ENCODE measurements at places on chromosomes 16 and 17.

DNA sequence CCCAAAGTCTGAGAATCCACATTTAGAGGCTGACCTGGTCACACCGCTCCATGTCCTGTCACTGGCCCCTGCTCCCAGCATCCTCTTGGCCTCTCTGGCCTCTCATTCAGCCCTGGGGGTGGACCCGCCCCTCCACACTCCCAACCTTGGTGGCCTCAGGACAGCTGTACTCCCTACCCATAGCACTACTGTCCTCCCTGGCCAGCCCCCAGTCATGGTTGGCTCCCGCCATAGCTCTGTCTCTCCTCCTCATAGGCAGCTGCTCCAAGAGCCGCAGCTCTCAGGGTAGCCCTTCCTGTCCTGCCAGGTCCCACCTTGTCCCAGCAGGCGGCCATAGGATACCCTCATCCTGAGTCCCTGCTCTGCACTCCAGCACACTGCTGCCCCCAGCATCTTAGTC is 38.0 kb upstream of the PHB1 start:
- DNase-seq = no peak

- no peak for DNase-seq
Observed at GRCh38 chr16:80014241-80014939, 413.9 kb upstream of the MAF start.

DNA sequence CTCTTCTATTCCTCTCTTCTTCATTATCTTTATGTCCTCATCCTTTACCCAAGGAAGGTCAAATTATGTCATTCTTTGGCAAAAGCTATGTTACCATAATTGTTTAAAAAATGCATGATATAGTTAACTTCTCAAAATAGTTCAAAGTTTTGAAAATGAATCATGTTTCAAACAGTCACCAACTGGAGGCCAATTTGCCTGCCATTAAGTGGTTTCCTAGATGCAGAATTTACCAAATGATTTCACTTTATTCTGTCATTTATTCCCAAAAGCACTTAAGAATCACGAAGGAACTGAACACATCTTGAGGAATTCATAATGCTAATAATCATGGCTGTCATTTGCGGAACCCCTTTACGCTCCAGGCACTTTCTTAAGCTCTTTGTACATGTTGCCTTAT is 190.9 kb upstream of the CDH11 start:
- DNase-seq = no peak

GRCh38 chr16:3007059-3007956 is 5.4 kb upstream of the CLDN9 start:
- DNase-seq = no peak
